ENCODE measurements at places on chromosomes 11 and 22. TPM values are rescaled to one million over a fixed set of nuclear protein-coding genes. Genes with fewer than 3 reads are reported as not detected.

NADSYN1 gene
- total RNA-seq: 120 TPM

CHCHD10 gene
- total RNA-seq: 37.0 TPM

CCDC116 gene
- 0.63 TPM for total RNA-seq

- peaks cover 17% of the 10 kb centered on the region for H3K4me1 ChIP-seq
- no peak overlapping the region for H3K27ac ChIP-seq
- H3K27me3 ChIP-seq: no peaks in the 10 kb centered on the region
- no peak overlapping the region for H3K4me3 ChIP-seq
These were observed 20.1 kb upstream of the PLAAT2 start for GRCh38 chr11:63583357-63583677.

PRG3 gene
- not detected for total RNA-seq

DNA sequence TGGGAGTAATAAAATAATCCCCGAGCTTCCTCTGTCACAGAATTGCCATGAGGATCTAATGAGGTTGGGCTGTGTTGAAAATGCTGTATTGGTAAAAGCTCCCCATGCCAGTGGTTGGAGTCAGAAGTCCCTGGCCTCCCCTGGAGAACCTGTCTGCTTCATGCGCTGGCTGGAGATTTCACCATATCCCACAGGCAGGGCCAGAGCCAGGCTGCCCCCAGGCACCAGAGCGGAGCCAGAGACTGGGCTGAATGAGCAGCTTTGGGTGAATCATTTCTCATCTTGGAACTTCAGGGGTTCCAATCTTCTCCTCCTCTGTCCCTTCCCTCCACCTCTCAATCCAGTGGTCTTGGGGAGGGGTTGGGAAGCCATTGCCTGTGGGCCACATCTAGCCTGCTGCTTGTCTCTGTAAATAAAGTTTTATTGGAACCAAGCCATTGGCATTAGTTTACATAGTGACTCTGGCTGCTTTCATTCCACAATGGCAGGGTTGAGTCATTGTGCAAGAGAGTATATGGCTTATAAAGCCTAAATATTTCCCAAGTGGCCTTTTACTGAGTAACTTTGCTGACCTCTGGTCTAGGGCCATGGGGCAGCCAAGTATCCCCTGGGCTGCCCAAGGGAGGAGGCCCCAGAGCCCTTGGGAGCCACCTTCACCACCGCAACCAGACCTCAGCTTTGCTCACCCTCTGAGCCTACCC, 35.2 kb downstream of the LRRC10B start:
- no peak for DNase-seq
- H3K4me3 ChIP-seq: no peak overlapping the region
- H3K27ac ChIP-seq: no peak overlapping the region
- H3K4me1 ChIP-seq: peaks cover 25% of the 10 kb centered on the region
- no peaks in the 10 kb centered on the region for H3K36me3 ChIP-seq

TRIM22 gene
- 1.9 TPM for total RNA-seq

CHST1 gene
- total RNA-seq: not detected

DNA sequence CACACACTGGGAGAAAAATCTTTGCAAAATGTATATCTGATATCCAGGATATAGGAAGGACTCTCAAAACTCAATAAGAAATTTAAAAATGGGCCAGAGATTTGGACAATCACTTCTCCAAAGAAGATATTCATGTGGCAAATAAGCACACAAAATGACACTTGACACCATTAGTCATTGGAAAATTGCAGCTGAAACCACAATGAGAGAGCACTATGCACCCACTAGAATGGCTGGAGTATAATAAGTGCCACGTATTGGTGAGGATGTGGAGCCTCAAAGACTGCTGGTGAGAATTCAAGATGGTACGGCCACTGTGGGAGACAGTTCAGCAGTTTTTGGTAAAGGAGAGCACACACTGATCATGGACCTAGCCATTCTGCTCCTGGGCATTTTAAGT, 12.8 kb upstream of the OSBPL5 start:
- H3K36me3 ChIP-seq: no peaks in the 10 kb centered on the region
- H3K4me1 ChIP-seq: no peaks in the 10 kb centered on the region
- no peaks in the 10 kb centered on the region for H3K27me3 ChIP-seq
- no peak overlapping the region for H3K4me3 ChIP-seq
- no peak overlapping the region for H3K27ac ChIP-seq

DNA sequence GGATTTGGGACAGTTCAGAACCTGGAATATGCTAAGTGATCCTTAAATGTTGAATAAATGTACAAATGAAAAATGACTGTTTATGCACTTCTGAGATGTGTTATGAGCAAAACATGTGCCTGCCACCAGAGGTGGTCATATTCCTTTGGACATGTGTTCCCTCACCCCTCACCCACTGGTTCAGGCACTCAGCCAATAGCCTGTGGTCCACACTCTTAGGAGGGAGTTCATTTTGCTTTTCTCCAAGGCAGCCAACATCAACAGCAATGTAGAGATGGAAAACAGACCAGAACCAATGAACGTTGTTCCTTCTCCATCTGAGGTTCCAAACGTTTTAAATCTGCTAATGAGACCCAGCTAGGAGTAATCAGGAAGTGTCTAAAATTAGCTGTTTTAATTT, 44.0 kb downstream of the RPUSD4 start:
- no peak for DNase-seq
- H3K36me3 ChIP-seq: no peaks in the 10 kb centered on the region
- H3K27ac ChIP-seq: no peak overlapping the region
- H3K27me3 ChIP-seq: no peaks in the 10 kb centered on the region
- no peak overlapping the region for H3K4me3 ChIP-seq
- no peaks in the 10 kb centered on the region for H3K4me1 ChIP-seq

DNA sequence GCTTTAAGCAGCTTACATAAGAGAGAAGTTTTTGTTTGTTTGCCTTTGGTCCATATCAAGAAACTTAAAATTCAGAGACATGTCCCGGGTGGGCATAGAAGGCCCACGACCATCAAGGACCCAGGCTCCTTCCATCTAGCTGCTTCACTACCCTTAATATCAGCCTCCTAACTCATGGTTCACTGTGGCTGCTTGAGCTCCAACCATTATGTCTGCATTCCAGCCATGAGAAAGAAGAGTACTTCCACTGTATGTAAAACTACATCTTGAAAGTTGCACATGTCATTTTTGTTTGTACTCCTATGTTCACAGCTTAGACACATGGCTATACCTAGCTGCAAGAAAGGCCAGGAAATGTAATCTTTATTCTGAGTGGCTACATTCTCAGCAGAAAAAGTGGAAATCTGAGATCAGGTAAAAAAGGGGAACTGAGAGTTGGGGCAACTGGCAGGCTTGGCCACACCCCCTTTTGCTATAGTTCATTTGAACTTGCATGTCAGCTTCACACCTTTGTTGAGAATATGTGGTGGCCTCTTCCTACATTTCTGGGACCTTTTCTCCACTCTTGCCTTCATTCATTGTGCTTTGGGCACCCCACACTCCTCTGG, 81.3 kb upstream of the TP53I11 start:
- no peak overlapping the region for H3K4me3 ChIP-seq
- H3K27me3 ChIP-seq: peaks cover 58% of the 10 kb centered on the region
- H3K27ac ChIP-seq: no peak overlapping the region
- H3K4me1 ChIP-seq: no peaks in the 10 kb centered on the region
- DNase-seq: no peak
- H3K36me3 ChIP-seq: no peaks in the 10 kb centered on the region

DNA sequence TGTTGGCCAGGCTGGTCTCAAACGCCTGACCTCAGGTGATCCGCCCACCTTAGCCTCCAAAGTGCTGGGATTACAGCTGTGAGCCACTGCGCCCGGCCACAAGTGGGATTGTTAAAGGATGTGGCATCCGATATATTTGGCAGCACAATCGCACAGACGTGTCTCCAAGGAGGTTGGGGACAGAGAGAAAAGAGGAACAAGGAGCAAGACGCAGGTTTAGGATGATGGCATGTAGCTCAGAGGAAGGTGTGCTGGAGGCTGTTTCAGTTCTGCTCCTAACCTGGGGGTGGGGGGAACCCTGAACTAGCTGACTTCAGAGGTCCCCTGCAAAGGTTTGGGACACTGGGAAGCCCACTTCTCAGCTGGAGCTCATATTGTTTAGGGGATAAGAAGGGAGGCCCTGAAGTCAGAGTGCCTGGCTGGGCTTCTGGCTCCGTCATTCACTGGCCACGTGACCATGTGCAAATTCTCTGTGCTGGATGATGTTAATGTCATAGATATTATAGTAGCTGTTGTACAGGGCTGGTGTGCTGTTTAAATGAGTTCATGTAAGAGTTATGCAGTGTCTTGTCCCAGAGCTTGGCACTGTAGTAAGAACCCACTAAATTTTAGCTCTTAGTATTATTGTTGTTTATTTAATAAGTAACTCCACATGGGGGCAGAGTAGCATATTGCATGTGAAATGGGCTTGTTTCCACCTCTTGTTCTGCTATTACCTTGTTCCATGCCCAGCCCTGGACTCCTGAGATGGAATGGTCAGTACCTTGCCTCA, 129.7 kb downstream of the ST3GAL4 start:
- no peak overlapping the region for H3K27ac ChIP-seq
- DNase-seq: no peak
- H3K4me3 ChIP-seq: no peak overlapping the region
- no peaks in the 10 kb centered on the region for H3K27me3 ChIP-seq
